ENCODE measurements at places on chromosomes 11 and 22.

- no peak for DNase-seq
Observed at GRCh38 chr11:78653294-78653909, 78.7 kb upstream of the NARS2 start.

GRCh38 chr22:35178446-35178845 is 78.8 kb upstream of the HMGXB4 start:
- no peak for DNase-seq

DNA sequence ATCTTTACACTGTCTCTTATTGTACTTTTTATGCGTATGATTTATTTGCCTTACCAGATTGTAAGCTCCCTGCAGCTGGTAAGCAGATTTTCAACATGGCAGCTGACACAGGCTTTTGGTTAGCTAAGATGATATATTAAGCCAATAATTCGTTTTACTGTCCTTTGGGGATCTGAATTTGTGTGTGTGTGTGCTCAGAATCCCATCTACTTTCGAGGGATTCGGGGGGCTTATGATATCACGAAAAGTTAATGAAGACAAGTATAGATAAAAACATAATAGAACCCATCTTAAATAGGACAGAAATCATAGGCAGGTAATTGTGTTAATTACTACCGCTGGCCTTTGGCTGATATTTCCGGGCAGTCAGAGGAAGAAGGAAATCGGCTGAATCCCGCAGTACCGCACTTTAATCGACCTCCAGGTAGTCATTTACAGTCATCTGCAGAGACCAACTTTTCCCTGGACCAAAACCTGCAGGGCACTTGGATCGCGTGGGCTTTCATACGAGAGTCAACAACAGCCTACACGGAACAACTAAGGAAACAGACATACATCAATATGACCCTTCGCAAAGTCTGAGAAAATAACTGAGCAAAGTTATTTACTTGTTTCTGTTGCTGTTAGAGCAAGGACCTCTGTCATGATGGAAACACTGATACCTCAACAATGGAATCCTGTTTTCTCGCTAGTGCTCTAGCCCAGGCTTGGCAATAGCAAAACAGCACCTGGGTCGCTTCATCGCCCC is 802 bp downstream of the KBTBD3 start:
- DNase-seq: peak; percentile 38

DNA sequence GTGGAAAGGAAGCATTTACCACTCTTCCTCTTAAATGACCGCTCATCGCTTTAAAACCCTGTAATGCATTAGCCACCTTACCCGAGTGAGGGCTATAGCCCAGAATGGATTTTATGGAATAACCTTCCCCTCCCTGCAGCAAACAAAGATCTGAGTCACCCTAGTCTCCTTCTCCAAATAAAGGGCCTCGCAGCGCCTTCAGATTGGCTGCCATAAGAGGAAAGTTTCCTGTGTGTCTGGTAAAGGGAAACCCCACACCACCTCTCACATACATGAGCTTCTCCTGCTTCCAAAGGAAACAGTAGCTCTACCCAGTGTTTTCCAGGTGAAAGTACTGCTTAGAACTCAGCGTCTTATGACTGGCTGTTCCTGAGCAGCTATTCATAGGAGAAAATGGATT is 47.8 kb downstream of the PPP2R1B start:
- DNase-seq: no peak

DNA sequence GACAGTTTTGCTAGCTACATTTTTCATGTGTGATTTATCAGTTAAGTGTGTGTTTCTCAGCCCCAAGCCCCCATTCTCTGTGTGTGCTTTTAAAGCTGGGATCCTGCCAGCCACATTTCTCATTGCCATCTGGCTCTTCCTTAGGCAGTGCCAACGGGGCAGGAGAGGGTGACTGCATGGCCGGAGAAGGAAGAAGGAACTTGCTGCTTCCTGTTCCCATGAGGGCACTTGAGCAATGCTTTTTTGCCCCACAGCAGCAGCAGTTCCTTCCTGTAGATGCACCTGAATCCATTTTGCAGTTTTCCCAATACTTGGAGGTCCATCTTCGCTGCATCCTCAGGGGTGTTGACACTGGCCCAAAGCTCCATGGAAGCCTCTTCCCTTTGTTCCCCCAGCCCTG is 37.5 kb downstream of the TNRC6B start:
- no peak for DNase-seq

DNA sequence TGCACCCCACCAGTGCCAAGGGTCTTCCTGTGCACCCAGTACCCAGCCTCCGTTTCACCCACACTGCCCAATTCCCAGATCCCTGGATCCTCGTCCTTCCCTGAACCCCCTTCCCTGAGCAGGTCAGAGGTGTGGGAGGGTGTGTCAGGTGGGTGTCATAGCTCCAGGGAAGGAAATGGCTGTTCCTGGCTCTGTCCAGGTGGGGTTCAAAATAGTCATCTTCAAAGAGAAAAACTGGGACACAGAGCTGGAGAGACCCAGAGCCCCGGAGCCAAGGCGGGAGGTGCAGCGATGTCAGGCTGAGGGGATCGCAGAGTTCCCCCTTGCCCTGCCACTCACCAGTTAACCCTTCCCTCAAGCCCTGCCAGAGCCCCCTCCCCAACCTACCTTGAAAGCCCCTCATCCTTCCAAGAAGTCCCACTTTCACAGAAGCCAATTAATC is 698 bp downstream of the C1QTNF4 start:
- no peak for DNase-seq

DNA sequence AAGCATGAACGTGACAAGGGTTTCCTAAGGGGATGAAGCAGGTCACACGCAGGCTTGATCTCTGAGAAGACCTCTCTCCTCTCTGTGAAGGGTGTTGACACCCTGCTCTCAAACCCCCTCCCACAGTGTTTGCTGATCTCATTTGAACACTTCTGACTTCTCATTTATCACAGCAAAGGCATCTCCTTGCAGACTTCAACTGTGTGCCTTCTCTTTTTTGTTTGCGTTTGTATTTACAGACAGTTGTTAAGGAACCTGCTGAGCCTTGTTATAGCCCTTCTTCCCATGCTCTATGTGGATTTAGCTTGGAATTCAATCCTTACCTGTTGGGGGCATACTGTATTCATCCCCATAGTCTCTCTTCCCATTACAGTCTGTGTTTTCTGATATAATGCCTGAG is 206.5 kb downstream of the NELL1 start:
- DNase-seq: no peak

GRCh38 chr22:44032126-44032730 is 8.1 kb downstream of the PARVB start:
- DNase-seq: no peak

DNA sequence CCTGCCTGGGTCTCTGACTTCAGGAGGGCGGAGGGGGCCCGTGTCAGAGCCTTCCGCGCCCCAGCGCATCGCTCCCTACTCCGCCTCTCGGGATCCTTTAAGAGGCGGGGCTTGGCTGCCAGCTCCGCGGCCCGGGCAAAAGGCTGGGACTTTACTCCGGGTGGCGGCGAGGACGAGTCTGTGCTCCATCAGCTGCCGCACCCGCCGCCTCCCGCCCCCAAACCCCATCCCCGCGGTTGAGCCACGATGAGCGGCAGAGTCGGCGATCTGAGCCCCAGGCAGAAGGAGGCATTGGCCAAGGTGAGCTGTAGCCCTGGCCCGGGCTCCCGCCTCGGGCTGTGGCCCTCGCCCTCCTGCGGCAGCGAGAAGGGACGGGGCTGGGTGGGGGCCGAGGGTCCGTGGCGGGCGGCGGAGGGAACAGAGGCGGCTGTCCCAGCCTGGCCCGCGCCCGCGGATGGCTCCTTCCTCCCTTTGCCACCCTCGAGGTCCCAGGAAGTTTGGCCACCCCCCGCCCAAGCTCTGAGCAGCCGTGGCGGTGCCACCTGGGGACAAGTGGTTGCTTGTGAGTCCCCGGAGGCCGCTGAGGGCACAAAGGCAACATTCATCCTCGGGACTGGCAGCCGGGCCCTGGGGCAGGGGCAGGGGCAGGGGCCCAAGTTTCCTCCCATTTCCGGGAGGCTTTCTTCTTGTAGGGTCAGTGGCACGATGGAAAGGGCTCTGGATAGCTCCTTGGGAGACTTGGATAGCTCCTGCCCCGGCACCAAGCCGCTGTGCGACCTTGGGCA is at the start of gene SEC14L2:
Gene SEC14L2, plus strand, starts transcription at position 148 of the 785 bp plus-strand sequence. Its CDS starts 99 bp downstream, at position 247.
- no peak for DNase-seq

GRCh38 chr11:134215836-134216235 is 7.9 kb downstream of the NCAPD3 start:
- DNase-seq: no peak

- DNase-seq: no peak
Observed at GRCh38 chr11:85710917-85711316, 24.9 kb upstream of the CCDC89 start.

GRCh38 chr11:32088117-32088941 is 2.5 kb upstream of the RCN1 start:
- DNase-seq: no peak

DNA sequence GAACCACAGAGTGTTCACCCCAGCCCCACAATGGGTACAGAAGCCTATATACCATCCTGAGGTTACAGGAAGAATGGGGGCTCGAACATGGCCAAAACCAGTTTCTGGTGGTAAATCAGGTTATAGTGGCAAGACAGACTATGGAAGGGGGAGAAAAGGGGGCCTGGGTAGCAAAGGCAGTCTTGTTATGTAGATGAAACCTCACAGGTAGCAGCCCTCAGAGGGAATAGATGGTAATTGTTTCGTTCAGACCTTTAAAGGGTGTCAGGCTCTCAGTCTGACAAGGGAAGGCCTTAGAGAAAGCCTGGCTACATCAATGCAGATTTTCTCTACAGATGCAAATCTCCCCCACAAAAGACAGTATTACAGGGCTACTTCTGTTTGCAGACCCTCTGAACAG is 3.4 kb downstream of the CAPN1 start:
- DNase-seq: no peak

DNA sequence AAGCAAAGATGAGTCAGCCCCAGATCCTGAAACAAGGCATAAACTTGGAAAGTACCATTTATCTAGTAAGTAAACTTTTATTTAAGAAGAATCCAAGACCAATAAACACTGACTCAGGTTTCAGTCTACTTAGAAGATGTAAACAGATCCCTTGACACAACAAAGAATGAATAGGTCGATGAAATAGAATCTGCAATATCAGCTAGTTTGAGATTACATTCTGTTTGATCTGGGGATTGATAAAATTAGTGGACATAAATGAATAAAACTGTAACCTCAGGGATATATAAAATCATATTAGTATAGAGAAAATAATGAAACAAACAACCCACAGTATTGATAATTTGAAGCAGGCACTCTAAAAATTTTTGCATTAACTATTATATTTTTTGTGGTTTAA is 708.9 kb downstream of the FAM181B start:
- no peak for DNase-seq

- DNase-seq: no peak
Observed at GRCh38 chr11:6225896-6226295, 8.5 kb downstream of the FHIP1B start.

- DNase-seq: no peak
Observed at GRCh38 chr11:87961606-87962005, 213.6 kb downstream of the RAB38 start.

DNA sequence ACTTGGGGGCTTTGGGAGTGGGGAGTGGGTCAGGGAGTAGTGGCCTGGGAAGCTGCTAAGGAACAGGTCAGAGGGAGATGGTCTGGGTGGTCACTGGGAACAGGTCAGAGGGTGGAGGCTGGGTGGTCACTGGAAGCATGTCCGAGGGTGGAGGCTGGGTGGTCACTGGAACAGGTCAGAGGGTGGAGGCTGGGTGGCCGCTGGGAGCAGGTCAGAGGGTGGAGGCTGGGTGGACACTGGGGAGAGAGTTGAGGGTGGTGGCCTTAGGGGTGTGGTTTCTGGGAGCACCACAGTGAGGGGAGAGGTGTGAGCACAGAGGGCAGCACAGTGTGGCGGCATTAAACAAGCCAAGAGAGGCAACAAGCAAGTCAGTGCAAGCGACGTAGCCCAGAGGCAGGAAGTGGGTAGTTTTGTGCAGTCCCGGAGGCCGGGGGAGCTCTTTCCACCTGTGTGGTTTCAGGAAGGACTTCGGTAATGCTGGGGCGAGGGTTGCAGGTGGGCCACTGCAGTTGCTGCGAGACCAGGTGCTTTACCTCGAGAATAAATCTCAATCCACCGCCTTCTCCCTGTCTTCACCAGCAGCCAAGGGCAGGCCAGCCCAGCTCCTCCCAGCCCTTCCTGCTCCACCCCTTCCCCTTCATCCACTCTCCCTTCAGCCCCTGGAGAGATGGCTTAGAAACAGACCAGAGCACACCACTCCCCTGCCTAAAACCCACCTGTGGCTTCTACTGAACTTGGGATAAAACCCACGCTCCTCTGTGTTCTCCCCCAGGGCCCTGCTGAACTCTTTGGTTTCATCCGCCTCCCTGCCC is 3.2 kb upstream of the CACNA1I start:
- no peak for DNase-seq

- no peak for DNase-seq
Observed at GRCh38 chr22:37090920-37091695, 18.4 kb downstream of the TMPRSS6 start.

DNA sequence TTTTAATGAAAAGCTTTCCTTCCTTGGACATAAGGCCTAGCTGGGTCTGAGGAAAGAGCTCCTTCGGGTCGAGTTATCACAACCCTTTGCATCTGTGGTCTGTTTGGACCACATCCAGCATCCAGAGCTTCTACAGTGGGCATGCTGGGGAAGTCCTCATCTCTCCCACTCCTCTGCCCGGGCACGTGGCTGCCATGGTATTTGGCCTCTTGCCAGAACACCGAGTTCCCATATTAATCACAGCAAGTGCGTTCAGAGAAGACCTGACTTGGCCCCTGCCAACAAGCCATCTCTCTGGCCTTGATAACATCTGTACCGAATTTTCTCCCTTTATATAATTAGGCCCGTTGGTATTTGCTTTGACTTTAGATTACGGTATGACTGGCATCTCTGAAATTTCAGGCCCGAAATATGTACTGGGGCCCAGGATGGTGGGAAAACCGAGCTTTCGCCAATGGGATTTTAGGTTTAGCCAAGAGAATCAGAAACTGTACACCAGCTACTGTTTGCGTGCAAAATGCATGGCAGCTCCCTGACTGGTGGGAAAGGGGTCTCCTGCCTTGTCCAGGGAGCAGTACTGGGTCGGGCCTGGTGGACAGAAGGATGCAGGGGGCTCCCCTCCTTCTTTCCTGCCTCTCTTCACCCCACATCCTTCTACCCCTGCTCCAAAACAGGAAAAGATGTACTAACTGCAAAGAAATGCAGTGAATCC is 90.0 kb downstream of the MICAL2 start:
- DNase-seq: no peak

DNA sequence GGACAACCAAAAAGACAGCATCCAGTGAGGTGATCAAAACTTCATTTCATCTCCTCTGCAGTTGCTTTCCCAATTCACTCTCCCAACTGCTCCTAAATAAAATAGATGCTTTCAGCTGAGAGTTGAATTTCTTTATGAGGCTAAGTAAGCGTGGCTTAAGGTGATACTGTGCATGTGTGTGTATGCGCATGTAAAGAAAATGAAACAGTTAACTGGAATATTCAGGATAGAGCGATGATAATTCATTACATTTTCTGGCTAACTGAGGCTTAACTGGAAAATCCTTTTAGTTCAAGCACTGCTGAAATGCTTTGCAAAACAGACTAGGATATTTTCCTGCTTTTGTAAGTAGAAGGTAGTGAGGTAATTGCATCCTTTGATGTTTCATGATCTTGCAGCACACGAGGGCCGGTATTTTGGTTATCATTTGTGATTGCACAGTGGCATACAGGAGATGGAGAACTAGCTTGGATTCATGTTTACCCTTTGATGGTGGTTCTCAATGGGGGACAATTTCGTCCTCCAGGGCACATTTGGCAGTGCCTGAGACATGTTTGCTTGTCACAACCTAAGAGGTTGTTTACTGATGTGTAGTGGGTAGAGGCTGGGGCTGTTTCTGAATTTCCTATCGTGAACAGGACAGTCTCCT is 71.2 kb downstream of the ZBTB16 start:
- no peak for DNase-seq
